ENCODE measurements at places on chromosomes 3 and 15.

DNA sequence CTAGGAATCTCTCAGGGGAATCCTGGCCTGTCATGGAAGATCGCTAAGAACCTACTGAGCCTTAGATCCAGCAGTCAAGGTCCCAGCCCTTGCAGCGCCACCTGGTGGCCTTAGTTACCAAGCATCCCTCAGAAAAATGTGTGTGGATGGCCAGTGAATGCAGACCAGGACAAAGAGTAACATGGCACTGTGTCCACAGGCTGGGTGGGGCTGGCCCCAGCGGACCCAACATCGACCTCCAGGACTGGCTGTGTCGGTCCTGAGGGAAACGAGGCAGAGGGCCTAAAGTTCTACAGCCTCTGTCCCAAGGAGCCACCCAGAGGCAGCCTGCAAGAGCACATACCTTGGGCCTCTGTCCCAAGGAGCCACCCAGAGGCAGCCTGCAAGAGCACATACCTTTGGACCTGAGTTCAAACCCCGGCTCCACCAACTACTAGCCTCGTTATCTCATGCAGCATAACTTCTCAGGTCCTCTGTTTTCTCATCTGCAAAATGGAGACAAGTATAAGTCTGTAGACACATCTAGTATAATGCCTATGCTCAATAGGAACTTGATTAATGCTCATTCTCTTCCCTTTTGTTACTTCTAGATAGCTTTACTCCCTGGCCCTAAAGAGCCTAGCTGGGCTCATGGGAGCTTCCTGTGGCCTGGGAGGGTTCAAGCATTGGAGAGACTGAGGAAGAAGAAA lies 57.5 kb upstream of the HERC1 start:
- no peak for DNase-seq

DNA sequence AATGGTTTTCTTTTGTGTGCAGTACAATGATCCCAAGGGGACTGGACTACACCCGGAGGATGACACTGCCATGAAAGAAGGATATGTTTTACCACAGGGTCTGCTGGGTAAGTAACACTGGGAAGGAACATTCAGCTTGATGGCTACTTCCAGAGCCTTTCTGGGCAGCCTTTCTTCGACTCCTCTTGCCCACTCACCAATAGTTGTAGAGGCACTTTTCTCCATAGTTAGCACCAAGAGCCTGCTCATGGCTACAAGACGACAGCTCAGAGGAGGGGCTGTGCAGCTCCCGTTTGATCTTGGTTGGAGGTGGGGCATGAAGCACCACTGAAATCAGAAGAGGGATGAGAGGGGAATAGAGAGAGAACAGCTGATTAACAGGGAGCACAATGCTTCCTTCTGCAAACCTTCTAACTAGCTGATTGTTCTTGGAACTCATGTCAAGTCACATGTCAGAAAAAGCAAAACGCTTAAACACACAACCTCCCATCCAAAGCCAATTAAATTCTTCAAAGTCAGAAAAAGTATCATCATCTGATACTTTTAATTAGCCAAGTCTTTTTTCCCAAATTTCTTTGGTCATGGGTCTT lies 27.9 kb downstream of the ETV5 start:
- no peak for DNase-seq

- no peak for DNase-seq
Measured at GRCh38 chr3:122916580-122916979, 111.0 kb downstream of the SEMA5B start.

- no peak for DNase-seq
Measured at GRCh38 chr3:109819734-109820133, 482.4 kb upstream of the DPPA4 start.

DNA sequence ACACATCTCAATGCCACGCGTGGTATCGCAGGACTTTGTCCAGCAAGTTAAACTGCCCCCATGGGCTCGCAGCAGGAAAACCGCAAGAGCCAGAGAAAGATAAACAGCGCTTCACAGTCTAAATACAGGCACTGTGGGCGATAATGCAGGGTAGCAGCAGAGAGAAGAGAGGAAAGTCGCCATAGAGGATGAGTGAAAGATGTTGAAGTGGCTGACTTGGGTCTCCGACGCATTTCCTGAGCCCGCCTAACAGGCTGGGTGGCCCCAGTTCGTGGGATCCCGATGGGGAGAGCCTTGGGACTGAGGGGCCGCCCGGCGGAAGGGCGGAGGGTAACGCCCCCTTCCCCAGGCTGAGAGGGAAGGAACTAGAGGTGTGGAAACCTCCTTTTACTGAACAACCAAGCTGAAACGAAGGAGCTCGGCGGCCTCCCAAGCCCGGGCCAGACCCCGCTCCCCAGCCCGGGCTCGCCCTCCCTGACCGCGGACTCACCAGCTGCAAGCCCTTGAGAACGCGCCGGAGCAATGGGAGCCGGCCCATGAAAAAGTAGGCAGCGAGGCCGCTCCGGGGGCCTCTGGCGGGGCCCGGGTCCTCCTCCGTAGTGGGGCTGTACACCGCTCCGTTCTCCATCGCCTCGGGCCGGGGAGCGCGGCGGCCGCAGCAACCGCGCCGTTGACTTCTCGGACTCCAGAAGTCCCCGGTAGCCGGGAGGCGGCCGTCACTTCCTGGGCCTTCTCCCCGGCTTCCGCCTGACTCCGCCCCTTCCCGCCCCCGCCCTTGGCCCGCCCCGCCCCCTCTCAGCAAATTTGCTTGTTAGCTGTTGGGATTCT lies at the start of gene CMTM6:
Gene CMTM6, minus strand, starts transcription at position 735 of the 828 bp plus-strand sequence. Its CDS starts 107 bp downstream, at position 628.
- DNase-seq = no peak

DNA sequence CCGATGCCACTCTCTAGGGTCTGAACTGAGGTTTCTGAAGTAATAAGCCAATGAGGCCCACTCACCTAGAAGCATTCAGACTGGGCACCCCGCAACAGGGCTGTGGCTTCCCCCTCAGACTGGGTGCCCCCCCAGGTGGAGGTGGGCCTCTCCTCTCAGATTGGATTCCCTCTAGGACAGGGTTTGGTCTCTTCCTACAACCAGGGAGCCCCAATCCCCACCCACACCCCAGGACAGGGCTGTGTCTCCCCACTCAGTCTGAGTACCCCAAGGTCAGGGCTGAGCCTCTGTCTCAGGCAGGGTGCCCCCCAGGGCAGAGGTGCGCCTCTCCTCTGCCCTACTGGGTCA lies 27.7 kb downstream of the PTH1R start:
- no peak for DNase-seq

DNA sequence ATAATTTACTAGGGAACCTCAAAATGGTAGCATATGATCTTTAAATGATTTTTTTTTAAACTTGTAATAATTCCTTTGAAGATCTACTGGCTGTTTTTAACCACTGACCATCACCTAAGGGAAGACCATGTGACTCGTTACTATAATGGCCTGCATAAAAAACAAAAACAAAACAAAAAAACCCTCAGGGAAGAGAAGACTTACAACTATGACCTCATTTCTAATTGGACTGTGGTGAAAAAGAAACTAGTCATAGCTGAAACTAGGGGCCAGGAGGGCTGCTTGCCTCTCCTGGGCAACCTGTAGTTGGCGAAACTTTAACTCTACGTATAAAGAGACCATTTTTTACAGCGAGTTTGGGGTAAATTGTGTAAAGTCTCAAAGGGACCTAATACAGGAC lies 23.0 kb downstream of the PAQR9 start:
- no peak for DNase-seq

DNA sequence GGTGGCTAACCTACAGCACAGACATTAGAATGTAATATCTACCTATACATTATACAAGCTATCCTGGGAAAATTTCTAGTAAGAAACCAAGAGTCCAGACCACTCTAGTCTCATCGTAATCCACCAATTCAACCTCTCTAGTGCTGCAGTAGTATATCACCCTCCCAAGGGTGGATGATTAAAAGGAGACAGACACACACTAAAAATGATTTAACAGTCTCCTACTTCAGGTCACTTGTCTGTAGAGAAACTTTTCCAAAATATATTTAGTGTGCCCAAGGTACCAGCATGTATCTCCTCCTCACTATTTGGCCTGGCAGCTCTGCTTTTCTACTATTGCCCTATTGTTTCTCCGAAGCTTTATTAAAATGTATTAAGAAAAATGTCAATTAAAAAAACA lies 45.0 kb downstream of the ZBTB20 start:
- DNase-seq = no peak

DNA sequence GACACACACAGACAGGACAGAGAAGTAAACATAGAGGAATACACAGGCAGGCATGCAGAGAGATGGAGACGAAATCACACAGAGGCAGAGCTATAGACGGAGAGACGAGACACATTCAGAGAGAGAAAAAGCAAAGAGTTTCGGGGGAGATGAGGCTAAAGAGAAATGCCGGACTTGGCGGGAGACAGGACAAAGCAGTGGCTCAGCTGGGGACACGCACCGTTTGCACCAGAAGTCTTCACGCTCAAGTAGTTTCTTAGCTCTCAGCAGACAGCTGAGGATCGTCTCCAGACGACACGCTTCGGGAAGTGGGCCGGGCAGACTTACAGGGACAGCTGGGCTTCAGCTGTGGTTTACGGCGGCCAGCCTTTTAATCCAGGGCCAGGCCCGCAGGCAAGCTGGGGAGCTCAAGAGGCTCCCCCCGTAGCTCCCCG lies 56.2 kb upstream of the DLG1 start:
- DNase-seq = no peak

- DNase-seq = no peak
Measured at GRCh38 chr3:4306860-4307259, 3.7 kb downstream of the SETMAR start.

GRCh38 chr3:140416666-140417065 lies 261.2 kb upstream of the TRIM42 start:
- no peak for DNase-seq

DNA sequence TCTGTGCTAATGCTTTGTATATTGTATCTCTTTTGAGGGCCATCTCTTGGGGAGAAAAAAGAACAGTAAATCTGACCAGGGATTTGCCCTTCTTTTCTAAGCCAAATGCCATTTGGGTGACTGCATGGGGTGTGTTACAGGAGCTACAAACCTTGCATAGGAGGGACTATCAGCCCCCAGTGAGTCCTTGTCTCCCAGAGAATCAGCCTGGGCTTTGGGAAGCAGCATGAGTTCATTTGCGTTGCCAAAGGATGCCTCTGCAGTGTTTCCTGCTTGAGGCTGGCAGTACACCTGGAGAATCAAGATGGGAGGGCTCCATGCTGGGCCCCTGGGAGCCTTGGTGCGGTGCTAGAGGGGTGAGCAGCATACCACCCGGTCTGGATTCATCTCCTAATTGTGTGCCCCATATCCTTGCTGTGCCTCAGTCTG lies 49.6 kb upstream of the POLG start:
- no peak for DNase-seq

DNA sequence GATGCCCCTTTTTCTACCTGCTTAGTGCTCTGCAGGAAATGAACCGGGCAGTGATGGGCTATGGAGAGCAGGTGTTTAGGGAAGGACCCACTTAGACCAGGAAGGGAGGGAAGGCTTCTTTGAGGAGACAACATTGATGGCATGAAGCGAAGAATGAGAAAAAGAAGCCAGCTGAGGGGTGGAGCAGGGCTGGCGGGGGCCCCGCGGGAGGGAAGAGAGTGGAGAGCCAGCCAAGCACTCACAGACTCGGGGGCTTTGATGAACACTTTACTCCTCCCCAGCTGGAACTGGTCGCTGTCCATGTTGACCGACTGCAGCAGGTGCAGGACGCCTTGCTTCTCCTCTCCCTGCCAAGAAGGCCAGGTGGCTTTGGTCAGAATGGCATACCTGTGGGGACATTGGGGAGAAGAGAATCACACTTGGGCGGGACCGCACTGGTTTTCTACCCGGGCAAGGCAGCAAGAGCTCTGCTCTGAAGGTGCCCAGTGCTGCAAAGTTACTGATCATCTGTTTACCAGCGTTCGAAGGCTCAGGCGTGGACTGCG lies 28.4 kb upstream of the LDHAL6B start:
- DNase-seq = no peak

- DNase-seq = no peak
Measured at GRCh38 chr3:127899766-127900165, 15.3 kb upstream of the KBTBD12 start.

- no peak for DNase-seq
Measured at GRCh38 chr3:72386327-72387000, 461.8 kb downstream of the SHQ1 start.

DNA sequence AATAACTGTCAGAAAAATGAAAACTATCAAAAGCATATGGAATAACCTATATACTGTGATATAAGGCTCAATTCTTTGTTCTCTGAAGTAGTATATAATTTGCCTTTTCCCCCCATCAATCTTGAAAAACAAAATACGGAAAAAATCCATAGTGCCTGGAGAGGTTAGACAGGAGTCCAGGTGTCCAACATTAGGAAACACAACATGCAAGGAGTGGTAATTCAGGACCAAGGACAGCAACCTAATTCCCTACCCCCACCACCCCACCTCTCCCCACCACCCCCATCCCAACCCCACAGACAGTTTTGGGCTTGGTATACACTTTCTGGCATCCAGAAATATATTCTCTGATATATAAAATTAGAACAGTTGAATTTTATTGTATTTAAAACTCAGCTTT lies 55.1 kb upstream of the SLC25A26 start:
- no peak for DNase-seq

DNA sequence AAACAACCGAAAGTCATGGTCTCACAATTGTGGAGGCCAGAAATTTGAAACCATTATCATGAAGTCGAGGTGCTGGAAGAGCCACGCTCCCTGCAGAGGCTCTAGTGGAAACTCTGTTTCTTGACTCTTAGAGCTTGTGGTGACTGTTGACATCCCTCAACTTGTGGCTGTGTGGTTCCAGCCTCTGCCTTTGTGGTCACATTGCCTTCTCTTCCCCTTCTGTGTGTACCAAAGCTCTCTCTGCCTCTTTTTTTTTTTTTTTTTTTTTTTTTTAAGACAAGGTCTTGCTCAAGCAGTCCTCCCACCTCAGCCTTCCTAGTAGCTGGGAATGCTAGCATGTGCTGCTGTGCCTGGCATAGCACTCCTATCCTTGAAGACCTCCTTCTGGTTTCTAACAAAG lies 48.7 kb upstream of the CRTC3 start:
- no peak for DNase-seq

GRCh38 chr15:73965758-73966113 lies 26.4 kb downstream of the STOML1 start:
- peak; percentile 48 for DNase-seq

DNA sequence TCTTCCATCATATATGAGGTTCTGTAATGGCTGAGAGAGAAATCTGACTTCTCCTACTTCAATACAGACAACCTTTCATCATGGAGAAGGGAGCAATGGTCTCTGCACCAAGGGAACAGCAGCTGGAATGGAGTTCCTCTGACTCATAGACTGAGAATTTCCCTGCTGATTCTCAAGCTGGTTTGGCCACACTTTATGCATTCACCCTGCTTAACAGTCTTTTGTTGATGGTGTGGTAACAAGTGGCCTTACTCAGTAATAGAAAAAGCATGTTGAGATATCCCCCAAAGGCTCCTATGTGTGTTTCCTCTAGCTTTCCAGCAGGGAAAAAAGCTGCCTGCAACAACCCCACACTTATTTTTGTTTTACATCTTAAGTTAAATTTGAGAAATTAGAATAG lies 138.1 kb downstream of the GREM1 start:
- DNase-seq = no peak

- DNase-seq = no peak
Measured at GRCh38 chr3:197586181-197586580, 30.4 kb upstream of the BDH1 start.
